ELR (cell line): ENCODE measurements at places on chromosomes 5 and 9.

- peak; percentile 25 for DNase-seq
These were observed 80.3 kb downstream of the VCAN start for GRCh38 chr5:83551821-83552220.

DNA sequence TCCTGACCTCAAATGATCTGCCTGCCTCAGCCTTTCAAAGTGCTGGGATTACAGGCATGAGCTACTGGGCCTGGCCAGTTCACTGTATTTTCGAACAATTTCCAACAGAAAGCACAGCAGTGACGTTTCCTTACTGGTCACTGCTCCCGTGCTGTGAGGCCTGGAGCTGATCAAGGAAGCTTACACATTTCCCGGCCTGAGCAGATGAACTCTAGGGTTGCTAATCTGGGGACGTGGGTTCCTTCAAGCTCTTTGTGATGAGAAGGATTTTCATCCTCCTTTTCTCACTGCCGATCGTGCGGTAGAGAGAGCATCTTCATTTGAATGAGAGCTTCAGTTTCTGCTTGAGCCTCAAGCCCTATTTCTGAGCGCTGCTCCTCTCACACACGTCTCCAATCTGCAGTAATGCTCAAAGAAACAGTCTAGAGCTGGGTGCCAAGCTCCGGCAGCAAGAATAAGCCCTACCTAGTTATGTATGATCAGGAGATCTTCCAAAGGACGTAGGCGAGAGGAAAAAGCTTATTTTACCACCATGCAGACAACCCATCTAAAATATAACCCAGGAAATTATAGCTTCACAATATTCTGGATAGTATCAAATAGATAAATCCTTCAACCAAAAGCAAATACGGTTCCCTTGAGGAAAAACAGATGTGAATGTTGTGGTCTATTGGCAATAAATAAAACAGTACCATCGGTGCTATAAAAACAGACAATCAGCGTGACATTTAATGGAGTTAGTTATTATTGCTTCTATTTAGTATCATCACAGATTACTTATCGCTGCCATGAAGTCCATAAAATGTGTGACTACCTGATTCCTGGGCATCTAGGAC lies 7.3 kb upstream of the SPATA24 start:
- DNase-seq, result no peak

DNA sequence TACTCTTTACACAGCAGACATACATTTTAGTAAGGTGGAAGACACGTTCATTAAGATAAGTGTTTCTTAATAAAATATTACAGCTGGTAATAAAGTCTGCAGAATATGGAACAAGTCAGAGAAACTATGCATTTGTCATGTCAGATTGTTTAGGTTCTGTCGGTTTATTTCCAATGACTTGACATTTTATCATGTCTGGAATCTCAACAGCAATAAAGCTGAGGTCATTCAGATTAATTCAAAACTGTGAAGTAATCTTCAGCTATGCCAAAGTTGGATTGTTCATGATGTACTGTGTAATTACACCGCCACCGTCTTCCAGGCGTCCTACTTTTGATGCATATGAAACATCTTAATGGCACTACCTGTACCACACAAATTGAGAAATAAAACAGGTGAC lies 1032.6 kb downstream of the CDH12 start:
- DNase-seq, result peak; percentile 36

DNA sequence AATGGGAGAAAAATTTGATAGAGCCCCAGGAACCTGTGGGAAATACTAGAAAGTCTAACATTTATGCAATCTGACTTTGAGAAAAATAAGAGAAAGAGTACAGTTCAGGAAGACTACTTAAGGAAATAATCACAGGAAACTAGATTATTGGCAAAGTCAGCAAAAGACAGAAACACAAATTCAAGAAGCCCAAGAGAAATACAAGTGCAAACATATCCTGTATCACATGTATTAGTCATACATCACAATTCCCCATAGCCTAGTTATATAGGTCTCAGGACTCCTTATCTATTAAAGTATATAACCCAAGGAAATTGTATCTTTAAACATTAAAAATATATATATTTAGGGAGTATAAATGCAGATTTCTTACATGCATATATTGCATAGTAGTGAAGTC lies 100.8 kb downstream of the HOMER1 start:
- DNase-seq, result no peak

DNA sequence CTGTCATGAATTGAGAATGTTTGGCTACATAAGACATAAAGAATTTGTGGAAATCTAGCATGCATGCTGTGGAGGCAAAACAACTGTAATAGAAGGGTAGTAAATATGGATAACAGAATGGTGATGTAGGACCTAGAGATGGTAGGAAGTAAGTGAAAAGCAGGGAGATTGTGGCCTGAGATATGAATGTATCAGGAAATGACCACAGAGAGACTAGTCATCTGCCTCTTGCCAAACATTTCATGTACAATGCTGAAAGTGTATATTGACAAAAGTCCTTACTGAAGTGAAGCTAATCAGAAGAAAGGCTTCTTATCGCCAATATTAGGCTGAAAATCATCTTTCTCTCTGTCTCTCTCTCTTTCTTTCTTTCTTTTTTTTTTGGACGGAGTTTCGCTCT lies 873.1 kb upstream of the CTNND2 start:
- DNase-seq, result peak; percentile 66

- DNase-seq, result no peak
These were observed 103.4 kb downstream of the DOCK2 start for GRCh38 chr5:169740435-169740834.

- DNase-seq, result peak; percentile 2
These were observed 439.0 kb downstream of the CSNK1G3 start for GRCh38 chr5:123950701-123951581.

GRCh38 chr9:4585135-4585534 lies 77.0 kb upstream of the PLPP6 start:
- peak; percentile 4 for DNase-seq

- peak; percentile 82 for DNase-seq
These were observed 48.8 kb downstream of the GRAMD2B start for GRCh38 chr5:126471875-126472537.

DNA sequence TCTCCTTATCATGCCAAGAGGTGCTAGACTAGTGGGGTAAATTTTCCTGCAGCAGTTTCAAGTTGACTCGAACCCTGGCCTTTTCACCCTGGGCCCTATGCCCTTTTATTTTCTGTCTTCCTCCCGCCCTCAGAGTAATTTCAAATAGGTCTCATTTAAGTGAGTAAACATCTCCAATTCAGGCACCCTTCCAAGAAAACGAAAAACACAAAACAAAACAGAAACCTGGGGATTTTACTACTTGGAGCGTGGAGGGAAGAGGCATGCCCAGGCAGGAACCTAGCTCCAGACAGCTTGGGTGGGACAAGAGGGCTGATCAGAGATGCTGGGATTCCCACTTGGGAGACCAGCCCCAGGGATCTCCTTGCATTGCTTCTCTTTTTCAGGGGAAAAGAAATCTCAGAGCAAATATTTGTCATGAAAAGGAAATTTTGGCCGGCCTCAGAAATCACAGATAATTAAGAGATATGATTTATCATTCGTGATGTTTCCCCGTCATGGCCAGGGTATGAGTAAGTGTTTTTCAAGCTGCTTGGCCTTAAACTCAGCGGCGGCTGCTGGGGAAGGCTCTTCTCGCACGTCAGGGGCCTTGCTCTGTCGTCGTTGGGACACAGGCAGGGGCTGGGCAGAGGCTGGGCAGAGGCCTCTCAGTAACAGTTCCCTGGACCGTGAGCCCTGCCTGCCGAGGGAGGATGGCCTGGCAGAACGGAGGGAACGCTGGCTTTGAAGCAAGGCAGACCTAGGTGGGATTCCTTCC lies 248.6 kb upstream of the KLF4 start:
- DNase-seq, result peak; percentile 85

DNA sequence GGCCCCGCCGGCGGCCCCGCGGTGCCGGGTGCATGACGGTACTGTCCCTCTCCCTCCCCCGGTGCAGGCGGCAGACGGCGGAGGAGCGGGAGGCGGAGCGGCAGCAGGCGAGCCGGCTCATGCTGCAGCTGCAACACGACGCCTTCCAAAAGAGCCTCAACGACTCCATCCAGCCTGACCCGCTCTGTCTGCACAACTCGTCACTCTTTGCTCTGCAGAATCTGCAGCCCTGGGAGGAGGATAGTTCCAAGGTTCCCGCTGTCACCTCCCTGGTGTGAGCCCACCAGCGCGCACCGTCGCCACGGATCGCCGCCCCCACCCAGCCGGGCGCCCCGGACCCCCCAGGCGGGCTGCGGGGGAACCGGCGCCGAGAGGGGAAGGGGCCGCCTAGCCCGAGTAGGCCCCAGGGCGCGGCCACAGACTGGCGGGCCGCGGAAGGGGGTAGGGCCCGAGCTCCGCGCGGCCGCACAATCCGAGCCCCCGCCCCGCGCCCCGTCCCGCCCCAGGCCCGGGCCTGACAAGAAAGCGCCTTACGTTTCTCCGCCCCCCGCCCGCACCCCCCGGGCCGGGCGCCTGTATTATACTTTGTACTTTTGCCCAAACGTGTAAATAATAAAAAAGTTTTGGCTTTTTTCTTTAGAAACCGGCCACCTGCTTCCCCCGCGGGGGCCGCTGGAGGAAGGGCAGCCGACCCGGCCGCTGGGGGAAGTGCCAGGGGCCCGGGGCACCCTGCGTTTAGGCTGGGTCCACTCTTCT lies 2.5 kb downstream of the TLX3 start:
- peak; percentile 51 for DNase-seq

DNA sequence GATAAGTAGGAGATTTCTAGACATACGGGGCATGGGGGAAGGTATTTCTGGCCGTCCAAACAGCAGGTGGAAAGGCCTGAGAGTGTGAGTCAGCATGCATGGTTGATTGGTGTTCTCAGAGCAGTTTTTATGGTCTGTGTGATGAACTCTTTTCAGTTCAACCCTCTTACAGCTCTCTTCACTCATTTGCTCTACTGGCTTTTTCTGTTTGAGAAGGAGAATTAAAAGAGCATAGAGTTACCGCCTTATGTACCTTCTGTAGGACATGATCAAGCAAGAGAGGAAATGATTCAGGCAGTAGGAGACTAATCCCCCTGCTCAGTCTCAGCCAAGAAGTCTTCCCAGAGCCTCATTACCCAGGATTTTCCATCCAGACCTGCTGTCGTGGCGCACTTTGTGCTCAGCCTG lies 92.4 kb downstream of the PRDM6 start:
- no peak for DNase-seq

GRCh38 chr9:2727374-2727773 lies 10.1 kb downstream of the KCNV2 start:
- no peak for DNase-seq

- DNase-seq, result peak; percentile 63
These were observed 70.4 kb upstream of the CTSV start for GRCh38 chr9:97109194-97109811.

GRCh38 chr5:160635046-160635445 lies 213.4 kb downstream of the PTTG1 start:
- DNase-seq, result no peak

- DNase-seq, result no peak
These were observed 23.2 kb upstream of the SPTAN1 start for GRCh38 chr9:128529191-128529590.

GRCh38 chr9:133148199-133149129 lies 15.2 kb downstream of the GBGT1 start:
- DNase-seq, result peak; percentile 41

DNA sequence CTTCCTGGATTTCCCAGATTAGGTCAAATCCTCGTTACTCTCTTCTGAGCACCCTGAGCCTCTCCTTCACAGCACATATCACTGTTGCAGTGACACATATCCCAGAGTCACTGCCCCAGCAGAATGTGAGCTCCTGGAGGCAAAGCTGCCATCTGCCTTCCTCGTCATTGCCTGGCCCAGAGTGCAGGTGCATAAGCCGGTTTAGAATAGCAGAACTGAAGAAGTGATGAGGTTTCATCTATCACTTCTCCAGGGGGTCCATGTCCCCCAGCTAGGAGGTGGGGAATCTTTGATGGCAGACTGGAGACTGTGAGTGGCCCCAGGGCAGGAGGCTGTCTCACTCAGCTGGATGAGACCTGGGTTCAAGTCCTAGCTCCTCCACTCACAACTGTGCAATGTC lies 25.8 kb downstream of the NIPAL4 start:
- DNase-seq, result no peak

- DNase-seq, result no peak
These were observed 13.3 kb upstream of the C5orf15 start for GRCh38 chr5:133981714-133982113.

DNA sequence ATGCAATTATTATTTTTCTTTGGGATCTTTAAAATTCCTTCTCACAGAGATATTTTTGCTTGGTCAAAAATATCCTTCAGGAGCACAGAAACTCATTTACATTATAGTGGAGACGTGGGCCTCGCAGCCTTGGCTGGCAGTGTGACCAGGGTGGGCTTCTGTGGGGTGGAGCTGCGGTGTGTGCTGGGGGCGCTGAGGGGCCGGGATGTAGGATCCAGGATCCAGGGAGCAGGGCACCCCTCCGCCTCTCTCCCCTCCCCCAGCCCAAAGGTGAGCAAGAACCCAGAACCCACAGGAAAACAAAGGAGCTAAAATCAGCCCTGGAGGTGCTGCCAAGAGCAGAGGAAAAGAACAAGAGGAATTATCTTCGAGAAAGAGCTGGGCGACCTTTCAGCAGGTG lies 79.1 kb upstream of the OLFM1 start:
- no peak for DNase-seq

DNA sequence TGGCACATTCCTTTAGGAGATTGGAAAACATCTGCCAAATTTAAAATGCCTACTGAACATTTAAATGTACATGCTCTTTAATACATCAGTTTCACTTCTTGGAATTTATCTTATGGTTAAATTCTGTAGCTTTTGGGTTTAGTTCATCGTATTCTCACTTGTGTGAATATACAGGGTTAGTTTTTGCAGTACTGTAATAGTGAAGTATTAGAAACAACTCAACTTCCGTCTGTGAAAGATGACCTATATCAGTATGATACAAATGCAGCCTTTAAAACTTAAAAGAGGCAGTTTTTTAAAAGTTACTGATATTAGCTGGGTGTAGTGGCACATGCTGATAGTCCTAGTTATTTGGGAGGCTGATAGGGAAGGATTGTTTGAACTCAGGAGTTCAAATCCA lies 57.2 kb downstream of the CDC42SE2 start:
- no peak for DNase-seq

- DNase-seq, result peak; percentile 54
These were observed 305.0 kb downstream of the MRPS30 start for GRCh38 chr5:45113726-45114125.

DNA sequence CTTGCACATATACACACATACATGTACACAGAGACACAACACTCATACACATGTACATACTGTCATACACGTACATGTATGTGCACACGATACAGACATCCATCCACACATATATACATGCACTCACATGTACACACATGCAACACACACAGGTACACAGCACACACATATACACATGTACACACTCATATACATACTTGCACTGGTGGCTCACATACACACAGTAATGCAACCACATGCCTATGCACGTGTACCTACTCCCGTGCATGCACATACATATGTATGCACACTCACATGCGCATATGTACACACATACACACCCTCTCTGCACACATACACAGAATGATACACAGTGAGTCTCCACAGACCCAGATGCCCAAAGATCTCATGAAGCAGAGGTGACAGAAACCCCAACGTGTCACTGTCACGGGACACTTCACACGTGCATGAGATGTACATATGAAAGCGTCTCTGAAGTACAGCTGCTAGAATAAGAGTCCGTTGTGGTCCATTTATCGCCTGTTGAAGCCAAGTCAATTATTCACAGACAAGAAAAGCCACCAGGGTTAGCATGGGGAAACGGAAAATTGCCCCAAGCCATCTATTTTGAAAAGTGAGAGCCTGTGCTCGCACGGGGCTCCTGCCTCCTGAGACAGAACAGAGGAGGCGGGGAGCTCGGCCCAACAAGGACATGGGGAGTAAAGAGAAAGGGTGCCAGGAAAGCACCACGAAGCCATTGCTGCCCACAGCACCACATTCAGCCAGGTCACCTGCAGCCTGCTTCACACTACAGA lies 24.9 kb downstream of the LPCAT1 start:
- DNase-seq, result no peak
